ENCODE measurements at places on chromosomes 3 and 15.

GRCh38 chr15:73965094-73965757, 26.9 kb downstream of the STOML1 start:
- no peak for DNase-seq

GRCh38 chr3:46865031-46865507, 1.8 kb upstream of the MYL3 start:
- DNase-seq = no peak

GRCh38 chr3:174331095-174331800, 527.9 kb upstream of the NAALADL2 start:
- no peak for DNase-seq

DNA sequence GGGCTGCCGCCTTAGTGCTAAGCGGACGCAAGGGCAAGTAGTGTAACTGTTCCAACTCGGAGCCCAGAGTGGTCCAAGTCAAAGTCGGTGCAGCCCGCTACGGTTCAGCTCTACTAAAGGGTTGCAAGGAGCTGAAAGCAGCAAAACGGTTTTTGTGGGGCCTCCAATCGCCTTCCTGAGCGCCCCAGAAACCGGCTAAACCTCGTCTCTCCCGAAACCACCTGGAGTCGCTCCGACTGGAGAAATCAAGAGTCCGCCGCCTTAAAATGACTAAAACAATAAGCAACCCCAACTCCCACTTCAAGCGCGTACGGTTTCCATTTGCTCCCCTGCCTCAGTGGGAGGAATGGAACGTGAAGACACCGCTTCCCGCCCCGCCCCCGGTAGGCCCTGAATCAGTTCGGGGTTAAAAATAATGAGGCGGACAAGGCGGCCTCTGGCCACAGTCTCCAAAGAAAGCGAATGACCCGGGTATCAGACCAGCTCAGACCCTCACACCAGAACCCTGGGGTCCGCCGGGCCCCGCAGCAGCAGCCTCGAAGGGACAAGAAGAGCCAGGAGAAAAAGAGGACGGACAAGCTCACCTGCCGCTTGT, 401 bp downstream of the SEC11A start:
- DNase-seq = no peak

DNA sequence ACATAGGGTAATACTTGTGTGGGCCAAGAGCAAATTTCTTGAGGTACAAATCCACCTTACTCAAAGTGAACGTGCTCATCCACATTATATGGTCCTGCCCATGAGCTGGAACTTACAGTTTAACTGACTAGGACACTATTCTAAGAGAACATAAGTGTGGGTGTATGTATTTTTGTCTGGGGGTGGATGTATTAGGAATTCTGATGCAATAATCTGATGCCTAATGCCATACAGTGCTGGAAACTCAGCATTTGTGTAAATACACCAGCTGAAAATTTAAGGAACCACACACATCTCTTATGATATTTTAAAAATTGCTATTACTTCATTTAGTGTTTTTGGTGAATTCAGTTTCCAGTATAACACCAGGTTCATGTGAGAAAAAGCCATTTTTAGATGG, 1350.7 kb downstream of the ZPLD1 start:
- no peak for DNase-seq

GRCh38 chr15:57462381-57462780, 86.1 kb downstream of the CGNL1 start:
- DNase-seq = no peak

DNA sequence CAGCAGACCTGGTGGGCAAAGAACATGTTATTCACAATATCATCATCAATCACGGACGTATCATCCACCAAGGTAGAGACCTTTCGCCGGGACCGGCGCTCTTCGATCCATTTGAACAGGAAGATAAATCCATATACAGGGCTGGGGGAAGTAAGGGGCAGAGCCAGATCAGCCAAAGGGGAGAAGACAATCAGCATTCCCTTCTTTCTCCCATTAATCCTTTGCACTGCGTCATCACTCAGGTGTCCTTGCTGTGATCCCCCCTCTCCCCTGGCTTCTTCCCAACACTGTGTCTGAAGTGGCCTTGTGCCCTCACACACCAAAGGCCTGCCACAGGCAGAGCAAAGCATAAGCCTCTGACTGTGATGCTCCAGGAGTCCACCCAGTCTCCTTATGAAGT, 36.4 kb downstream of the SEMA3G start:
- no peak for DNase-seq

DNA sequence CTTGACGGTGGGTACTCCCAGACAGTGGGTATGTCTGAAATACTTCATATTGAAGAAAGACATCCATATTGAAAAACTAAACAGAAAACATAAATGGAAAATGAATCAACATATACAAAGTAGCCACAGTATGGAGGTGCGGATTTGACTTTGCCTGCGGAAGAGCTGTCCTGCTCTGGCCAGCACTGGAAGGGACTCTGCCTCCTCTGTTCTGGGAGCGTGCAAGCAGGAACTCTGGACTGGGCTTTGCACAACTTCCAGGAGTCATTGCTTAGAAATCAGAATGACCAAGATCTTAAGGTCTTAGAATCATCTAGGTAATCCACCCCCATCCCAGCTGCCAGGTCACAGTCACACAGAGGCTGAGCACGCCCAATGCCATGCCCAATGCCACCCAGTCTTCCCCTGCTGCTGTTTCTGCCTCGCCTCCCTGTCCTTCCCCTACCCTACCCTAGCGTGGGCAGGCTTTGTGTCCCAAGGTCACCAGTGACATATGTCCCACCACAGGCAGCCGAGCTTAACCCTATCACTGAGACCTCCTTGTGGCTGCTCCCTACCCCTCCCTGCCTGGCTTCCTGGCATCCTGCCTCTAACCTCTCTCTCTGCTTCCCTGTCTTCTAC, 36.3 kb downstream of the CDC25A start:
- DNase-seq = no peak

GRCh38 chr3:72018343-72018984, 233.5 kb upstream of the PROK2 start:
- DNase-seq = no peak

- DNase-seq = no peak
These were observed 42.2 kb downstream of the CLDN18 start for GRCh38 chr3:138051947-138052802.

- peak; percentile 44 for DNase-seq
These were observed 93.4 kb upstream of the STRIT1 start for GRCh38 chr3:155386919-155387318.

DNA sequence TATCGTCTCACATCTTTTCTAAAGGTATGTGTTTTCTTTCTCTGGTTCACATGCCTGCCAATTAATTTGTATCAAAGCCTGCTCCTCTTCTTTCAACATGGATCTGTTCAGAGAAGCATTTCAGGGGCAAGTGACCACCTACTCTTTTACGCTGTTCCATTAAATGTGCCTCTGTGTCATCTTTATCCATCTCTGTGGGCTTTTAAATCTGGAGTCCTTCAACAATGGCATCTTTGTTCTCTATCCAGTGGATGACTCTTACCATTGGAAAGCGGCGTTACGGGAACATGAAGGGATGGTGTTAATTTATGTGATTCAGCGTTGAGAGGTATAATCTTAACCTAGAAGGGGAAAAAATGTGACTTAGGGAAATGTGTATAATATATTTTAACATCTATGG, 92.7 kb upstream of the CFAP20DC start:
- no peak for DNase-seq

DNA sequence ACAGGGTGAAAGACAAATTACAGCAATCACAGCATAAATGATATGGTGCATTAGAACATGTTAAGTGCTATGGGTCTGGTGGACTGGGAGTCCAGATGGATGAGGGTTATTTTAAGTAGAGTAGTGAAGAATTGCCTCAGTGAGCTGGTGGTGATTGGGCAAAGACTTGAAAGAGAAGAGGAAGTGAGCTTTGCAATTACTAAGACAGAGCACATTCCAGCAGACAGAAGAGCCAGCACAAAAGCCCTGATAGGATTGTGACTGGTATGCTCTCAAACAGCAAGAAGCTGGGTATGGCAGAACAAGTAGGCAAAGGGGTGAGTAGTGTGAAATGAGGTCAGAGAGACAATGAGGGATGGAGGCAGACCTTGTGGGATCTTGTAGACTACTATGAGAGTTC, 2.1 kb upstream of the ACKR4 start:
- no peak for DNase-seq

GRCh38 chr3:12622335-12622734, 41.6 kb downstream of the RAF1 start:
- no peak for DNase-seq

DNA sequence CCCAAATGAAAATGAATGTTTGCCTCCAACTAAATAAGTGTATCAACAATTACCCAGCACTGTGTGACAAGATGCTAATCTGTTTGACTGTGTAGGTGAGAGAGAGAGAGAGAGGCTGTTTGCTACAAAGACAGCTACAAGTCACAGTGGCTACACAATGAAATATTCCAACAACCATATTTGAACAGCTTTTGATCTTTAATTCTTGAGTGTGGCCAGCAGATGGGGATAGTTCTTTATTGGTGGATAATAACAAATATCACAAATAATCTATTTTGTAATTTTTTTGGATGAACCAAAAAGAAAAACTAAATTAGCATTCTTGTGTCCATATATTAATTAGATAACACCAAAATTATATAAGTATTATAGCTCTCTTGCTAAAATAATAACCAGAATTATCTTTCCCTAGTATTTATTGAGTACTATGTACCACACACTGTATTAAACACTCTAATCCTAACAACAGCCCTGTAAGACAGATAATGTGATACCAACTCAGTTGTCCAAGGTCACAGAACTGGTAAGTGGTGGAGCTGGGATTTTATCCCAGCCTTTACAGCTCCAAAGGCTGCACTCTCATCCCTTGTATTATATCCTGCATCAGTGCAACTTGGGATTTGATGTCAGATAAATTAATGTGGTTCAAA, 61.9 kb upstream of the C3orf80 start:
- no peak for DNase-seq

DNA sequence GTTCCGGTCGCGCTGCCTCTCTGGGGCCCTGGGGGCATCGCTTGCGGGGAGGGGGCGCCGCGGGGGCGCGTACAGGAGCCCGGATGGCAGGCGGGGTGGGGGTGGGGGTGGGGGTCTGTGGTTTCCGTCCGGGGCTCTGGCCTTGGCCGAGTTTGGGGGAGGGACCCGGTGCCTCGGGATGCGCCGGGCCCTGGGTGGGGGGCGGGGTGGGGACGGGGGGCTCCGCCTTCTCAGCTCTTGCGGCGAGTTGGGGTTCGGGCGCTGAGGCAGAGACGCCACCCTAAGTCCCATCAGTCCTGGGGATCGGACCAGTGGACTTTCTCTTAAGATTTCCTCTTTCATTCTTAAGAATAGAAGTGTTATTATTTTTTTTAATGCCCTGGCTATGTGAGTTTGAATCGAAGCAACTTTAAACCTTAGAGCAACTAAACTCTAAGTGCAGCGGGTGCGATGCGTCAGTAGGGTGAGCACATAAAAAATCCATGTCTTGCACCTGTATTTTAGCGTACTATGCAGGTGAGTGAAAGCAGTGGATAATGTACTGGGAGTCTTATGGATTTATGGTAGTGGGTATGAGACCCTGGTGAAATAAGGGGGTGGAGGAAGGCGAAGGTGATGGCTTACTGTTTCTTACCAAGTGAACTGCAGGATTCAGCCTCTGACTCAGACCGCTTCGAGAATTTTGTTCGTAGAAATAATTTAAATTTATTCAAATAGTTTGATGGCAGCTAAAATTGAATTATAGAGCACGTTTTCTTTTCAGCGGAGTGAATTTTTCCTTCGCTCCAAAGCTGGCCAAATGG, 762 bp downstream of the CTNNB1 start:
- no peak for DNase-seq

DNA sequence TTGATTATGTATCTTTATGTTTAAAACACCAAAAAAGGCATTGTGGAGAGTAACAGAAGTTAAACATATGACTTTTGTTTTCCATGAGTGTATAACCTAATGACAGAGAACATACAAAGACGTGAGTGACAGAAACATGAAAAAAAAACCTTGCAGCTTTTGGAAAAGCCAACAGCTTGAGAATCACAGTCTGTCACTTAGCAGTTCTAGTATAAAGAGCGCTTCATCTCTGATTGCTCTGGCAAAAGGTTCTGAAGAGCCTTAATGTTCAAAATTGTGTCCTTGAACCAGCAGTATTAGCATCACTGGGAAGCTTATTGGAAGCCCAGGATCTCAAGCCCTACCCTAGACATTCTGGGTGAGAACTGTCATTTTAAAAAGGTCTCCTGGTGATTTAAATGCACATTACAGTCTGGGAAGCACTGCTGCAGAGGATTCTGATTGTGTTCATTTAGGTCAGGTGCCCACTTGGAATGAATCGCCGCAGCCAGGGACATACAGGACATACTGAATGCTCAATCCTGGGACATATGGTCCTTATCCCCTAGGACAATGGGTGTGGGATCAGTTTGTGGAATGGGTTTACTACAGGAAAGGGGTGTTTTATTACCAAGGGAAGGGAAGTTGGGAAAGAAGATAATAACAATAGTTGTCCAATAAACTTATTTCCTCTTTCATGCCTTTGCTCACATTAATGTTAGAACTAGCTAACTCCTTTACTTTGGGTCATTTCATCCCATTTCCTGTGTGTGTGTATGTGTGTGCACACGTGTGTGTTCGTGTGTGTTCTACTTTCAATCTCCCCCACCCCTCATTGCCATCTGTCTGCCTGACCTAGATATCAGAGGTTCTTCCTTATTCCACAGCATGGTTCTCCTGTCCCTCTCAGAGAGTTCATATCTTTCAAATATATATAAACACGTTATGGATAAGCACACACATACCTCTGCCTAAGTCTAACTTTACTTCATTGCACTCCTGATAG, 55.0 kb downstream of the LRRC49 start:
- no peak for DNase-seq

DNA sequence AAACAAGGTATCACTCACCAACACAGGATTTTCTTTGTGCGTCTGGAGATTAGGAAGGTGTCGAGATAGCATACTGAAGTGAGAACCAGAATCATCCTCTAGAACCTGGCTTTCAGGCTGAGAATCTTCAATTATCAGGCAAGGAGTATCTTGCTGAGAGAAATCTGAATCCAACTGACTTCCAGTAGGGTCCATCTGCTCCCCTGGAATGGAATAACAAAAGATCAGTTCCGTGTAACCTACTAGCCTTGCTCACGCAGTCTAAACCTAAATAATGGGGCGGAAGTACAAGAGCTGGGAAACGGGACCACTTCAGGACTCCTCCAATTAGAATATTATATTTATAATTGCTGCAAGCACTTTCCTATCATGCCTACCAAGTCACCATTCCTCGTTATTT, 690 bp downstream of the TP53BP1 start:
- no peak for DNase-seq

- no peak for DNase-seq
These were observed 3.5 kb upstream of the LSMEM2 start for GRCh38 chr3:50275141-50275995.

DNA sequence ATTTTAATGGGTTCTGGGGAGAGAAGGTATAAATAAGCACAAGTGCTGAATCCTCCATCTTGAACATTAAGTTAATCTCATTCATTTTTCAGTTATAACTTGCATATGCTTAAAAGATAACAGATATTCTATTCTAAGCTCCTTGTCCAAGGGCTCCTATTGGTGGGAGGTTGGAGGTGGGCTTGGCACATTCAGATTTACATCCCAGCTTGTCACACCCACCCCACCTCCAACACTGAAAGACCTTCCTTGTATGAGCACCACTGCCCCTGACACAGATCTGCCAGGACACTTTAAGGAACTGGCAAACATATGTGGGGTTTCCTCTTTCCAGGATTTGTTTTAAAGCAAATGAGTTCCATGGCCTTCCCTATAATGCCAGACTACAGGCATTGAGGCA, 30.6 kb downstream of the HOMER2 start:
- no peak for DNase-seq
